ENCODE measurements at places on chromosomes 4 and X.
A peak's percentile ranks its signal among the peaks of the same experiment; 100 is the strongest.

- DNase-seq: no peak
Observed at GRCh38 chr4:161704653-161705052, 459.1 kb downstream of the FSTL5 start.

DNA sequence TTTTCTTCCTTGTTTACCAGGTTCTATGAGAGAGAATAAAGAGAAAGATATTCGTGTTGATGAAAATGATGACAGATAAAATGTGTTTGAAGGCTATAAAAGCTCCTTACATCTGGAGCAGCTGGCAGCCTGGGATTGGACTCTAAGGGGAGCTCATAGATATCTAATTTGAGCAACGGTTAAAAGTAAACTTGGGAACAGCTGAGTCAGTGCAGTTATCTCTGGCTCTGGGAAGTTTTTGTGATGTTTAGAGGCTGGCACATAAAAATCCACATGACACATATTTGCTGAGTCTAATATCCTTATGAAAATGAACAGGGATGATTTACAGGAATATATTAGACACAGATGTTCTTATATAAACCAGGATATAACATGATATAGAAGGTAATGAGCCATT lies 331.8 kb upstream of the TENM3 start:
- DNase-seq: no peak

GRCh38 chrX:51891821-51892551 lies 1.4 kb upstream of the MAGED1 start:
- DNase-seq: no peak

DNA sequence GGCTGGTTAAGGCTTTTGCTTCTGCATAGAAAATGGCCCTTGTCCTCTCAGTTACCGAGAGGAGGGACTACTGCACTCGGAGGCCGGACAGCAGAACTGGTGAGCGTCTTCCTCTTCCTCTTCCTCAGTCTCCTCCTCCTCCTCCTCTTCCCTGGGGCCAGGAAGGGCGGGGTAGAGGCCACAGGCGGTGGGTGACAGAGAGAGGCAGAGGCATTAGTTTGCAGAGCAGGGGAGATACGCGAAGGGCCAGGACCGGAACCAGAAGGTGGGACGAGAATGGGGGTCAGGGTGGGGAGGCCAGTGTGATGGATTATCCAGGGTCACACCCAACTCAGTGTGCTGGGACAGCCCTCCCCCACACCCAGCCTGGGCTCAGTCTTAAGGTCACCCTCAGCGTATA lies 14.5 kb downstream of the IQSEC2 start:
- DNase-seq: no peak

DNA sequence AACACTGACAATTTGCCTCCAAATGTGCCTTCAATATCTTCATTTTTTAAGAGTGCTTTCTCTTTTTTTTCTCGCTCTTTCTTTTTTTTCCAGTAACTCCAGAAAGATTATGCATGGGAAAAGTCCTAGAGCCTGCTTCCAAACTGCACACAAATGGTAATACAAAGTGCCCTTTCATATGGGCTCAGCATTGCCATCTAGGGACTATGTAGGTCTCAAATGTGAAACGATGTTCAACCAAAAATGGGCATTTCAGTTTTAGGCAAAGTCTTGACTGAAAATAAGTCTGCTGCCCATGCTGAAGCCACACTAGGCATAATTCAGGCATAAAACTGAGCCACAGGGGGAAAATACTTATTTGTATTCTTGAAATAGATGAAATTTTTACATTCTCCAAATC lies 65.6 kb downstream of the SYNPO2 start:
- DNase-seq: no peak

- no peak for DNase-seq
Observed at GRCh38 chr4:158395889-158396288, 125.8 kb upstream of the RXFP1 start.

DNA sequence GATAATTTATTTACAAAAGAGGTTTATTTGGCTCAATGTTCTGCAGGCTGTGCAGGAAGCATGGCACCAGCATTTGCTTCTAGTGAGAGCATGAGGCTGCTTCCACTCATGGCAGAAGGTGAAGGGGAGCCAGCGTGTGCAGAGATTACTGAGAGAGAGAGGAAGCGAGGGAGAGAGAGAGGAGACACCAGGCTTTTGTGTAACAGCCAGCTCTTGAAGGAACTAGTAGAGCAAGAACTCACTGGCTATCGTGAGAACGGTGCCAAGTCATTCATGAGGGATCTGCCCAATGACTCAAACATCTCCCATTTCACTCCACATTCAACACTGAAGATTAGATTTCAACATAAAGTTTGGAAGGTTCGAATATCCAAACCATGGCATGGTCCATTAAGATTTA lies 12.7 kb downstream of the GUCY1A1 start:
- DNase-seq: no peak

DNA sequence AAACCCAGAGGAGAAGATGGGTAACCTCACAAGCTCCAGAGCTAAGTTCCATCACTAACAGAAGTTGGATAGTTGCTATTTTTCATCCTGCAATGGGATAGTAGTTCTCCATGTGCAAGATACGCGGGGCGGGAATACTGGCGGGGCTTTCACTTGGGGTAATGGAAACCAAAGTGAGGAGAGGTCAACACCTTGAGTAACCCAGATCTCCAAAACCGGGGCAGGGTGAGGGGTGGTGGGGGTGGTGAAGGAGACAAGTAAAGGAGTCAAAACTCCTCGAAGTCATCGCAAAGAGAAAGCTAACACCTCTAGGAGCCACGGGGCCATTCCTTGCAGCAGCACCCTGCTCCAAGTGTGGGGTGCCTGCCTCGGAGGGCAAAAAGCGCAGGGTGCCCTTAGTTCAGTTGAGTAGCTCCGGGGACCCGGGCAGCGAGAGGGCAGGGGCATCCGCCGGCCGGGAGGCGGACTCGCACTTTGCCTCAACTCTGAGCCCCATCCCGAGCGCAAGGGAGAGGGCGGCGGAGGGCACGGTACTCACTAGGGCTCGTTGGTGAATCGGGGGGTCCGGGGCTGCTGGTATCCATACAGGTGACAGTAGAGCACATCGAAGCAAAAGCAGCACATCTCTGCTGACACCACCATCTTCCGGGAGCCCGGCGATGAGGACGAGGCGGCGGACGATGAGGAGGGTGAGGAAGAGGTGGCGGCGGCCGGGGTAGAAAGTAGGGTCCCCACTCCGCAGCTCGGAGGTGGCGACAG lies 645 bp downstream of the AMMECR1 start:
- peak; percentile 8 for DNase-seq

GRCh38 chr4:176054942-176055341 lies 10.7 kb upstream of the WDR17 start:
- no peak for DNase-seq

DNA sequence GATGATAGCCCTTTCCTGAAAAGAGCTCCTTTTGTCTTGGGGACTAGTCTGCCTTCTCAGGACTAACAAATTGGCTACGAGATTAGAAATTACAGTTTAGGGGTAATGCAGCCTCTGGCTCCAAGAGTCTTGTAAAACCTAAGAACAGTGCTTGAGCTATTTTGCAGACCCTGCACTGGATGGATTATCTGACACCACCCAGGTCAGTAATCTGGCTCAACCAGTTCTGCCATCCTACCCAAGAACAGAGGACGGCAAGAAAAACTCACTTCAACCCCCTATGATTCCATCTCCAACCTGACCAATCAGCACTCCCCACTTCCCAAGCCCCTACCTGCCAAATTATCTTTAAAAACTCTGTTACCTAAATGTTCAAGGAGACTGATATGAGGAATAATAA lies 225.1 kb downstream of the FAM47A start:
- DNase-seq: no peak

- no peak for DNase-seq
Observed at GRCh38 chr4:71526637-71527406, 188.0 kb downstream of the SLC4A4 start.

DNA sequence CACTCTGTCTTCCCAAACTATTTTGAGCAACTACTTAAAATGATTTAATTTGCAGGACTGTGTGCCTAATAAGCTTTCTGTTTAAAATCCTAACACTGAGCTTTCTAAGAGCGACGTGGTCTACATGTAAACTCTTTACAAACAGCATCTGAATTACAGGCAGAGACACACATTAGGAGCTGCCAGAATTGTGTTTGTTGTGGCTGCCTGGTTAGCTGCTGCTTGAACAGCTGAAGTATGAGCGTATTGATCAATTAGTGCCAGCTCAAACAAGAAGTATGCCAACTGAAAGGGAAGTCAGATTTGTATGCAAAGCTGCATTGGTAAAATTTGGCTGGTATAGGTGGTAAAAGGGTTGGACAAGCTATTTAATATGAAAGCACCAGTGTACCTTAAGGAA lies 384.4 kb downstream of the PCDH7 start:
- no peak for DNase-seq

DNA sequence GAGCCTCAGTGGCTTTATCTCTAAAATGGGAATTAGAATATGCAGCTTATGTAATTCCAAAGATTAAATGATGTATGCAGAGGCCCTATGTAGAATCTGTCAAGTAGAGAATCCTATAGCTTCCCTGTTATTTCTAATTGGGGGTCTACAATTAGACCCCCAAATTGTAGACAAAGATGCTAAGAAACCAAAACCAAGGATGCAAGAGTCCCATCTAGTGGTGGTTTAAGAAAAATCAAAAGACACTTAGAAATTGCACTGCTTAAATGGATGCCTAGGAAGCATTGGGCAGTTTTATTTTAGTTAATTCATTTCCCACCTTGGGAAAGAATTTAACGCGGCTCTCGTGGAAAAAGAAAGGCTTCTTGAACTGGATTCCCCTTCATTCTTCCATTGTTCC lies 115.2 kb downstream of the GABRA2 start:
- no peak for DNase-seq

GRCh38 chrX:71619193-71619592 lies 882 bp upstream of the CXCR3 start:
- DNase-seq: peak; percentile 28

DNA sequence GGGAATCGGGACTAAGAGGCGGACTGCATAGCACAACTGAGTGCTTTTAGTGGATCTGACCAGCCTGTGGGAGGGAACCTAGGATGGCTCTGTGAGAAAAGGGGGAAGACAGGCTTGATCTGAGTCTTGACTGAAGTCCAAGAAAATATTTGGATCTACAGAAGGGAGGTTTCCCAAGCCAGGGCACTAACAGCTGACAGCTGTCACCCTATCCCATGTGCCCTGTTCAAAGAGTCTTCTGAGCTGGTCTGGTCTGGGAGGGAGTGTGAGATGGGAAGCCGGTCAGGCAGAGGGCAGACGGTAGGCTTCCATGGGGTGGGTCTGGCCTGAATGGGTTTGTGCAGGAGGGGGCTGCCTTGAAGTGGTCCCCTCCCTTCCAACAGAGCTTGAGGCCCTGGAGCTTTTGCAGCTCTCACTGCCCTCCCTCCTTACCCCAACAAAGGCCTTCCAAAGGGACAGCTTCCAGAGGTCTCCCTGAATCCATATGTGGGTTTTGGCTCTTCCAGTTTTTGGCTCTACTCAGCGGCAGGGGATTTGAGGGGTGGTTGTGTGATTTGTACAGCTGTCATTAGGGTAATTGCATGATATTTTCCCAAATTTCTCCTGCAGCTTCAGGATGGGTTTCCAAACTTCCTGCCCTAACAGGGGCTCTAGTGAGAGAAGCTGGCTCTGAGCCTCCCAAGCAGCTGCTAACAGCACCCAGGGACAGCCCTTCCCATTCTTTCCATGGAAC lies 643.7 kb downstream of the BCOR start:
- no peak for DNase-seq

- DNase-seq: no peak
Observed at GRCh38 chr4:55475394-55476243, 71.1 kb downstream of the CLOCK start.

- DNase-seq: peak; percentile 46
Observed at GRCh38 chr4:184267673-184268583, 50.3 kb upstream of the ENPP6 start.

- DNase-seq: no peak
Observed at GRCh38 chr4:66741081-66741480, 804.2 kb downstream of the CENPC start.

DNA sequence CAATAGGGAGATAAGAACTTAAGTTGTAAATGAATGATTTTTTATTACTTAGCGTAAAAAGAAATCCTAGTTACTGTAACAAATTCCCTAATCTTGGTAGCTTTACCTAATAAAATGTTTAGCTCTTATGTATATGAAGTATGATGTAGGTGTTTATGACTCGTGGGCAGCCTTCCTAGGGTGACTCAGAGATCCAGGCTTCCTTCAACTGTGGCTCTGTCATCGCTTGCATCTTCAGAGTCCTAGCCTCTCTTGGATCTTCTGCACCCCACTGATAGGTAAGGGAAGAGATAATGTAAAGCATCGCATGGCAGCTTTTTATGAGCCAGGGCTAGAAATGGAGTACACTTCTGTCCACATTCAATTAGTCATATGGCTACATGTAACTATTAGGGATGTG lies 165.6 kb upstream of the GLRA2 start:
- DNase-seq: no peak

DNA sequence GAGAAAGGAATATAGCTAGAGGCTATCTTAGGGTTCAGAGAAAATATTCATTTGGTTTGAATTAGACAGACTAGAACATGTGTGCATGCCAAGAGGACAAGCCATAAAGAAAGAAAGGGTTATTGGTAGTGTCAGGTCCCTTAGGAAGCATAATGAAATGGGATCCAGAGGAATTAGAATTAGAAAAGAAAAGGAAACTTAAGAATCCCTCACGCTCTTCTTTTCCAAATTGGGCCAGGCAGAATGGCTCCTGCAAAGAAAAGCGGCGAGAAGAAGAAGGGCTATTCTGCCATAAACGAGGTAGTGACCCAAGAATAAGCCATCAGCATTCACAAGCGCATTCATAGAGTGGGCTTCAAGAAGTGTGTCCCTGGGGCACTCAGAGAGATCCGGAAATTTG lies 4.9 kb upstream of the ABCG2 start:
- no peak for DNase-seq

- DNase-seq: no peak
Observed at GRCh38 chr4:10861036-10861435, 176.5 kb upstream of the CLNK start.

DNA sequence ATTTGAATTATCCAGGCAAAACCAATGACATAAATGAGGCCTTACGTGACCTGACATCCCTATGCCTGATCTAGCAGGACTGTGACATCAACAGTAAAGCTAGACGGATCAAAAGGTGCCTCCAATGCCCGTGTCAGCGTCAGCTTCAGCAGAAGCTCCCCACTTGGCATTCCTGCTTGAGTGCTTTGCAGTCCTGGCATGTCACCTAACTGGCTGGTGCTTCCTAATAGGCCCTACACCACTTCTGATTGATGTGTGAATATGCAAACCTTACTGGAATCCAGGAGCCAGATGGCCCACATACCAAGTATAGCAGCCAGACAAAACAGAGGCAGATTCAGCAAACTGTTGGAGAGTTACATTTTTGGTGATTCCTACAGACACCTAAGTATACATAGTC lies 224.2 kb downstream of the DMD start:
- no peak for DNase-seq
